T-helper 2 cell treated with Interferon-gamma antibody and Interleukin-4, amounts not matched to agents 5 μg/mL and 100 μg/mL, for 36 hours (primary cell): ENCODE measurements at places on chromosomes 7 and 10.

GRCh38 chr10:71690094-71690720 is 29.4 kb downstream of the C10orf105 start:
- H3K27ac ChIP-seq, result no peak overlapping the region
- H3K36me3 ChIP-seq, result peaks cover 3% of the 10 kb centered on the region
- H3K27me3 ChIP-seq, result peaks cover 3% of the 10 kb centered on the region
- H3K4me3 ChIP-seq, result no peak overlapping the region

DNA sequence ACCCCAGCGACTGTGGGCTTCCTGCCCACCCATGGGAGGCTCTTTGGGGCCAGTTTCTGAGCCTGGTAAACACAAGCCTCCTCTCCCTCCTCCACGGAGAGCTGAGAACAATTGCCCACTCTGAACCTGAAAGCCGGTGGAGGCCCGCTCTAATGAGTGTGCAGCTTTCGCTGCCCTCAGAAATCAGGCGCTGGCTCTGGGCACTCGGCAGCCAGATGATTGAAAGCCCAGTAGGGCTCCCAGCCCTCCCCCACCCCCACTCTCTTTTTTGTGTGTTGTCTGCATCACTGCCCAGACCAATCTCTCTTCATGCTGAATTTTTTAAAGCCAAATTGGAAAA is 438.9 kb downstream of the RPS24 start:
- H3K27me3 ChIP-seq, result no peaks in the 10 kb centered on the region
- H3K4me1 ChIP-seq, result no peaks in the 10 kb centered on the region
- no peak overlapping the region for H3K4me3 ChIP-seq
- no peak for DNase-seq

DNA sequence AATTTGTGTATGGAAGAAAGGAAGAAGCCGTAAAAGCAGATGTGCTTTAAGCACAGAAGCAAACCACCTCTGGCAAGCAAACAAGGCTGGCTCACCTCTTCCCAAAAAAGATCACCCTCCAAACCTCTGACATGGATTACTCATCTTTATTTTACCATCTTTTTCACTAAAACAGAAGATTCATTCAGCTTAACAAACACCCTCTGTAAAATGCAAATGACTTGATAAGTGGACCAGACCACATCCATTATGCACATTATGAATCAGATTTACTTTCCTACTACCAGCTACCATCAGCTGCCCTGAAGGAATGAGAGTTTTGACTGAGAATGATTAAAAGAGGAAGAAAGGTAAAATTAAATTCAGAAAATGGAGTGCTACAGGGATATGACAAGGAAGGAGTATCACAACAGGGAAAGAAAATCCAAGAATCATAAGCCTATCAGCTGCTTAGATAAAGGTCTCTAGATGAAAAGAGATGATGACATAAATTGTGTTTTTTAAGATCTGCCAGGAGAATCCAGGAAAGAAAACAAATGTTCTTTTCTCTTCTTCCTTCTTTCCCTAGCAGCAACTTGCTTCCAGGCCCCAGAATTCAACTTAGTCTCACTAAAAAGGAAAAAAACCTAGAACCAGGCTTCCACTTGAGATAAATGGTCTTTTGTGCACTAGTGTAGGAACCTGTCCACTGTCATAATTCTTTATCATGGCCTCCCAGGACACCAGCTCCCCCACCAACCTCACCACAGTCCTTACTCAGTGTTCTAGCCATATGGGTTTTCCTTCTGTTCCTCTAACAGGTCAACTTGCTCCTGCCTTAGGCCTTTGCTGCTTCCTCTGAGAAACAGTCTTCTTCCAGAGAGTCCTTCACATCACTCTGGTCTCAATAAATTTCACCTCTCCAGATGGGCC is 47.4 kb downstream of the JAZF1 start:
- DNase-seq, result no peak
- peaks cover 5% of the 10 kb centered on the region for H3K27me3 ChIP-seq
- no peak overlapping the region for H3K27ac ChIP-seq
- no peaks in the 10 kb centered on the region for H3K4me1 ChIP-seq
- H3K4me3 ChIP-seq, result no peak overlapping the region

GRCh38 chr10:118145256-118145655 is 98.5 kb upstream of the RAB11FIP2 start:
- H3K36me3 ChIP-seq, result no peaks in the 10 kb centered on the region
- no peaks in the 10 kb centered on the region for H3K4me1 ChIP-seq
- no peak overlapping the region for H3K4me3 ChIP-seq
- H3K27me3 ChIP-seq, result no peaks in the 10 kb centered on the region
- no peak for DNase-seq
- no peak overlapping the region for H3K27ac ChIP-seq

DNA sequence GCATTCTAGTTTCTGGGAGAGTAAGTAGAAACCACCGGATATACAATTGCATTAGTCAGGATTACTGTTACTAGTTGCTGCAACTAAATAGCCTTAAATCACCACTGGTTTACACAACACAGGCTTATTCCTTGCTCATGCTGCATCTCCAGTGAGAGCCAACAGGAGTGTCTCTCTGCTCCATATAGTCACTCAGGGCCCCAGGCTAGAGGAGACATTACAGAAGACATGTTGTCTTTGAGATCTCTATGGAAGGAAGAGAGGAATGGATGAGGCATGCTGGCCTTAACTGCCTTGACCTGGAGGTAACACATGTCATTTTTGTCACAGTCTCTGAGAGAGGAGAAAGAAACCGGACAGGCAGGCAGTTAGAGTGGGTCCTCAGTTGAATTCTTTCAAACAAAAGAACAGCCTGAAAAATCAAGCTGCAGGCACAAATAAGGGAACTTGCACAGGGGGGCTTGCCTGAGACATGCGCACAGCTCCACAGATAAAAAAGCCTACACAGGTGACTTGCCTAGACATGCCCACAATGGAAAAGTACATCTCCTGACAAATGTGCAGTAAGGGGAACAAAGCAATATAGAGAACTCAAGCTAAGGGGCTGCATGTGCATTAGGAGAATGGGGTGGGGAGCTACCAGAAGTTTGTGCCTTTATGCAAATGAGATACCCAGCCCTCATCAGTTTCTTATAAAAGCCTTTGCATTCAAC is 348.0 kb downstream of the TYW1 start:
- no peak overlapping the region for H3K4me3 ChIP-seq
- no peaks in the 10 kb centered on the region for H3K27me3 ChIP-seq
- DNase-seq, result no peak
- H3K36me3 ChIP-seq, result peaks cover 12% of the 10 kb centered on the region
- H3K4me1 ChIP-seq, result no peaks in the 10 kb centered on the region

- H3K27me3 ChIP-seq, result no peaks in the 10 kb centered on the region
- H3K4me3 ChIP-seq, result no peak overlapping the region
- H3K4me1 ChIP-seq, result no peaks in the 10 kb centered on the region
- no peak for DNase-seq
Observed at GRCh38 chr7:66974986-66975590, 20.3 kb downstream of the SBDS start.

DNA sequence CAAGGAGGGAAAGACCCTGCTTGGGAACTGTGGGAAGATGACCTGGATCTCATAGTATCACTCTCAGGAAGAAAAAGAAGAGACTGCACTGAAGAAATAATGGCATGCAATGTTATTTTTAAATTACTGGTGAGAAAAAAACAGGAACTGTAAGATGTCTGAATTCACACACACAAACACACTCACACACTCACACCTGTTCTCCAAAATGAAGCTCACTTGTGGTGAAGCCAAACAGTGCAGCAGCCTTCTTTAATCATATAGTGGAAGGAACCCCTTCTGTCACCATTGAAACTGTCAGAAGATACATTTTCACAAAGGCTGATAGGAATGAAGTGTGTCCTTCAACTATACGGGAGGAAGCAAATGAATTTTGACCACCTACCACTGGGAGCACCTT is 156.5 kb upstream of the GHITM start:
- H3K27me3 ChIP-seq, result no peaks in the 10 kb centered on the region
- no peaks in the 10 kb centered on the region for H3K4me1 ChIP-seq
- DNase-seq, result no peak

DNA sequence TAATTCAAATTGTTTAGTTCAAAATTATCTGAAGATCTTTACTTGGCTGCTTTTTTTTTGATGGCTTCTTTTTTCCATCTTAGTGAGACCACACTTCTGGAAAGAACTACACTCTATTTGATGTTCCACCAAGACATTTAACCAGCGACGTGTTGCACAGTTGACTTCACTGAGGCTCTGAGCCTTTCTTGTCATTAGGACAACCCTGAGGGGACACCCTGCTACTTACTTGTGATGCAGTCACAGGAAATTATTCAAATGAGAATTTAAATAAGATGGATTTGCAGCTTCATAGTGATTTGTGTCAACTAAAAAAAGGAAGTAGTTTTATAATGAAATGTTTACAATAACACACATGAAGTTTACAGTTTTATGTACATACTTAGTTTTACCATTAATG is 25.6 kb upstream of the PIK3CG start:
- peaks cover 3% of the 10 kb centered on the region for H3K27me3 ChIP-seq
- no peak for DNase-seq
- H3K36me3 ChIP-seq, result no peaks in the 10 kb centered on the region
- no peak overlapping the region for H3K27ac ChIP-seq

DNA sequence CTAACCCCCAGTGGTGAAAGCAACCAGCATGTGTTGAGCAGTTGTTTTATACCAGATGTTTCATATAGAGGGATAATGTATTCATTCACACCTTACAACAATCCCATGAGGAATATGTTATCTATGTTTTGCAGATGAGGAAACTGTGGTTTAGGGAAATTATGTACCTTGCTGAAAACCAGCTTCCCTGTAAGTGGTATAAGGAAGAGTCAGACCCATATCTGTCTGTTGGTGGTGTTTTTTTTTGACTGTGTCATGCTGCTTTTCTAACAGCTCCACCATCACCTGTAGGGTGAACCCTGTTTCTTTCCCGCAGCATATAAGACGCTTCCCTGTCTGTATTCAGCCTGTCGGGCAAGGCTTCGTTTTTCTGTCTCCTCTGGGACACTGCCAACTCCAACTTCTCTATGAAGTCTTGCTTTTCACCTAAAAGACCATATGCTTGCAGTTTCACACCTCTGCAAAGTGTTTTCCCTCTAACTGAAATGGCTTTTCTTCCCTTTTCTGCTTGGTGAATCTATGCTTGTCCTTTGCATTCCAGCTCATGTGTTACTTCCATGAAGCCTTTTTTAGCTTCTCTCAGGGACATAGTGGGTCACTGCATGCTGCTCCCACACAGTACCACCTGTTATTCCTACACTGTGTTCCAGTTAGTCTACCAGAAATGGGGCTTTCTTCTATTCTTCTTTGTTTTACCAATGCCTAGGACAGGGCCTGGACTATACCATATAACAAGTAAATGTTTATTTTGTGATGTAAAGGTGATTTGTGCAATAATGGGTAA is 92.8 kb downstream of the ST7 start:
- H3K4me3 ChIP-seq, result no peak overlapping the region
- peaks cover 18% of the 10 kb centered on the region for H3K27me3 ChIP-seq
- H3K36me3 ChIP-seq, result no peaks in the 10 kb centered on the region
- no peak overlapping the region for H3K27ac ChIP-seq
- no peak for DNase-seq

GRCh38 chr7:9488555-9488954 is 1055.1 kb downstream of the NXPH1 start:
- H3K27ac ChIP-seq, result no peak overlapping the region
- H3K27me3 ChIP-seq, result no peaks in the 10 kb centered on the region
- no peaks in the 10 kb centered on the region for H3K4me1 ChIP-seq
- no peak for DNase-seq
- H3K36me3 ChIP-seq, result no peaks in the 10 kb centered on the region

GRCh38 chr10:80760914-80761371 is 223.2 kb downstream of the SH2D4B start:
- DNase-seq, result no peak
- H3K27ac ChIP-seq, result no peak overlapping the region
- H3K36me3 ChIP-seq, result no peaks in the 10 kb centered on the region
- no peaks in the 10 kb centered on the region for H3K27me3 ChIP-seq

DNA sequence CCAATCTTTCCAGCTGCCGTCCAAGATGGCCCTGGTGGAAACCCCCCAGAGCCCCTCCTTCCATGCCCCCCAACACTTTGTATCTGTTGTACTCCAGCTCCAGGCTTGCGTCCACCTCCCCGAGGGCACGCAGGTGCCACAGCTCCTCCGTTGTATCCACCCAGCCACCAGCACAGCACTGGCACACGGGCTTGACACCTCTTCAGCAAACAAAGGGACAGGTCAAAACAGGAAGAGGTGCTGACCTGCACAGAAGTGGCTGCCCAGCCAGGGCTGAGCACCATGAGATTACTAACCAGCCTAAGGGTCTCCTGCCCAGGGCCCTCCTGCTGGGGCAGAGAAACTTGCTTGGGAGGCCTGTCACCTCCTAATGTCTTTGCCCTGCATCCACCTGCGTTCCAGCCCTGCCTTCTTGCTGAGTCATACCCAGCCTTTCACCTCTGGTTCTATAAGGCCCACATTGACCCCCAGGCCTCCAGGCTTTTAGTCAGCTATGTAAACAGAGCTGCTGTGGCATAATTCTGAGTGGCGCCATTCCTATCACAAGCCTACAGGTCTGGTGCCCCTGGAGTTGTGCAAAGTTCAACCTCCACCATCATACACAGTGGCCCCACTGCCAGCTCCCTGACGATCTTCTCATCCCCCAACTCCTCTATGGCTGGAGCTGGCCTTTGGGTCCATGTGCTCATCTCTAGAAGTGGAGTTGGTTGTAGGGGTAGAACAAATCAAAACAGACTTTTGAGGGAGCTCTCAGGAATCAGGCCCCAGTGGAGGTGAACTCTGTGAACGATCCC is 20.9 kb downstream of the SLC29A3 start:
- no peak overlapping the region for H3K4me3 ChIP-seq
- no peak overlapping the region for H3K27ac ChIP-seq
- DNase-seq, result no peak
- no peaks in the 10 kb centered on the region for H3K36me3 ChIP-seq
- no peaks in the 10 kb centered on the region for H3K4me1 ChIP-seq
- H3K27me3 ChIP-seq, result no peaks in the 10 kb centered on the region

DNA sequence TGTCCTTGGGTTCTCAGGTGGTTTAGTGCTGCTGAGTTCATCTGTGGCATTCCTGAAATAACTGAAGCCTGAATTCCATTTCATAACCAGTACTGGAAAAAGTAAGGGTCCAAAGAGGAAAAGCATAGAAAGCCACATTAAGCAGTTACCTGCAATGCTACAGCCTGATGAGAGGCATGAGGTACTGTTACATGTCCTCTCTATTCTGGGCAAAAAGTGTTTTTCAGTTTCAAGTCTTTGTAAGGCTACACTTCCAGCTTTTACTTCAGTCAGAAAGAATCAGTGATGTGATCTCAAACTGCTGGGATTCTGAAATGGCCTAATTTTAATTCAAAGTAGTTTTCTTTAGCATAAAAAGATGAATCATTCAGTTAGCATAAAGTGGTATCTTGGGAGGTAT is 369.5 kb downstream of the PHF14 start:
- no peak overlapping the region for H3K4me3 ChIP-seq
- H3K36me3 ChIP-seq, result no peaks in the 10 kb centered on the region
- H3K27me3 ChIP-seq, result peaks cover 6% of the 10 kb centered on the region
- DNase-seq, result no peak

DNA sequence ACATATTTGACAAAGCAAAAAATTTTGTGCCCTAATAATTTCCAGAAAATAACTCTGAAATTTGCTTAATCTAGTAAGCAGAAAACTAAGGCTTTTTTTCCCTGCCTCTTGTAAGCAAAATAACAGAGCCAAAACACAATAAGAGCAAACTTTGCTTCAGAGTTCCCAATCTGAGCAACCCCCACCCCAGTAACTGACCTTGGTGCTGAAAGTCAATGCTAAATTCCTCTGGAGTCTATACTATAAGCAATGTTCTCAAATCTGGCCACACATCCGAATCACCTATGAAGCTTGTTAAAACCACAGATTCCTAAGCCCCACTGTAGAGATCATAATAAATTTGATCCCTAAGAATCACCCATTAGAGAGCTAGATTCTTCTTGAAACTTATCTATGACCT is 150.5 kb downstream of the ELAPOR2 start:
- no peak for DNase-seq
- H3K27ac ChIP-seq, result no peak overlapping the region
- no peaks in the 10 kb centered on the region for H3K36me3 ChIP-seq
- no peaks in the 10 kb centered on the region for H3K27me3 ChIP-seq
- no peak overlapping the region for H3K4me3 ChIP-seq
